ENCODE measurements at places on chromosomes 16 and 17.
A peak's percentile ranks its signal among the peaks of the same experiment; 100 is the strongest.

- no peak for DNase-seq
- no peak overlapping the region for H3K27ac ChIP-seq
- no peaks in the 10 kb centered on the region for H3K27me3 ChIP-seq
- H3K36me3 ChIP-seq: peaks cover 5% of the 10 kb centered on the region
- H3K4me3 ChIP-seq: no peak overlapping the region
These were observed 61.2 kb downstream of the USP32 start for GRCh38 chr17:60330731-60331130.

DNA sequence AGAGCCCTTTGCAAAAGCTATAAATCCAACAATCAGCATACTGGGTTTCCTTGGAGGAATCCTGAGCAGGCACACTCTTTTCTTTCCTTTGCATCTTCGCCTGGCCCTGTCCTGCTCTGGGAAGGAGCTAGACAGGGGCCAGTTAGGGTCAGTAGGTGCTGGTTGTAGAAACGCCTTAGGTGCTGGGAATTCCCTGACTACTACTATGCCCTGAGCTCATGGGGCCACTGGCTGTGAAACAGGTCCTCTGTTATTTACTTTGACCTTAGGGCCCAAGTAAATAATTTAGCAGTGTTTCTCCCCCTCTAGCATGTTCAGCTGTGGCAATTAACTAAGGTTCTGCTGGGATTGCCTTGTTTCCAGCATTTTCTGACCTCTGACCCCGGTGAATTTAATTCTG, 15.8 kb upstream of the WSCD1 start:
- no peak for DNase-seq
- H3K4me3 ChIP-seq: no peak overlapping the region

GRCh38 chr17:57674894-57675293, 70.2 kb downstream of the CCDC182 start:
- no peaks in the 10 kb centered on the region for H3K4me1 ChIP-seq
- peaks cover 31% of the 10 kb centered on the region for H3K36me3 ChIP-seq
- H3K27me3 ChIP-seq: no peaks in the 10 kb centered on the region
- no peak overlapping the region for H3K4me3 ChIP-seq
- no peak for DNase-seq

GRCh38 chr17:81461607-81462500, 50.7 kb downstream of the ACTG1 start:
- H3K4me3 ChIP-seq: no peak overlapping the region
- H3K4me1 ChIP-seq: no peaks in the 10 kb centered on the region
- no peaks in the 10 kb centered on the region for H3K27me3 ChIP-seq
- no peak for DNase-seq

DNA sequence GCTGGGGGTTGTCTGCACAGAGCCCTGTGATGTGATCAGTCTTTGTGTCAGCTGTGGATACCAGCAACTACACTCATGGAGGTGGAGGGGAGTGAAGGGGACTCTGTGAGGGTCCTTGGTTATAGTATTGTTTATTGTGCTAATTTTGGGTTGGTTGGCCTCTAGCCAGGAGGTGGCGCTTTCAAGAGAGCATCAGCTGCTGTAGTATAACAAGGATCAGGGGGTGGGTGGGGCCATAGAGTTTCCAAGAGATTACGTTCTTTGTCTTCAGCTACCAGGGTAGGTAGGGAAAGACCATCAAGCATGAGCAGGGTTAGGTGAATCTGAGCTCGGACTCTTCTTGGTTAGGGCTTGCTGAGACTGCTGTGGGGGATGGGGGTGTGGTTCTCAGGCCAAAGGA, 97.1 kb upstream of the HS3ST3A1 start:
- H3K27me3 ChIP-seq: no peaks in the 10 kb centered on the region
- no peaks in the 10 kb centered on the region for H3K36me3 ChIP-seq
- DNase-seq: no peak
- H3K4me1 ChIP-seq: no peaks in the 10 kb centered on the region
- H3K27ac ChIP-seq: no peak overlapping the region
- H3K4me3 ChIP-seq: no peak overlapping the region

DNA sequence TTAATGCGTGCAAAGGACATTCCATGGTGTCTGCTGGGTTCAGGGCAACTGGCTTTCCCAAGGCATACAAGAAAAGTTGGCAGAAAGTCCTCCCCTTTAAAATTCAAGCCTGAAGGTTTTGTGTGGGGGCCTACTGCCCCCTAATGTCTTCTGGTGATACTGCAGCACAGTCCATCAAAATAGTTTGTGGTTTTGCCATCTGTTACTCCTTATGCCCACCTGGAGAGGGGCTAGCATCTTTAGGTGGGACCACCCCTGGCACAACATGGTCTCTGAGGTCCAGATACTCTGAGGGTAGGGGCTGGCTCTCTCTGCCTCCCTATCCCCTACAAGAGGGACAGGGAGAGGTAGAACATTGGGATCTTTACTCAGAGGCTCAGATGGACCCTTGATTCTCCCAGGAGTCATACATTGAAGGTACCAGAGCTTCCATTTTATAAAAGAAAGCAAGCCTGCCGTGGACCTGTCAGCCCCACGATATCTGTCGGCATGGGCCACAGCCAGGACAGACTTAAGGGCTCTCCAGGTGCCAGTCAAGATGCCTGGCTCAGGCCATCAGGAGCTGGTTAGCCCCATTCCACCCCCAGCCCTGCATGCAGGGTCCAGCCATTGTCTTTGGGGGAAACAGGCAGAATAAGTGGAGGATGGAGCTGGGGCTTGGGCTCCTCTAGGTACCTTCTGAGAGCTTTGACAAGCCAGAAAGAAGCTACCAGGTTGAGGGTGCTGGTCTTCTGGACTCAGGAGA, 6.3 kb downstream of the ESRP2 start:
- H3K4me3 ChIP-seq: no peak overlapping the region
- H3K27me3 ChIP-seq: no peaks in the 10 kb centered on the region
- H3K36me3 ChIP-seq: peaks cover 38% of the 10 kb centered on the region
- no peak overlapping the region for H3K27ac ChIP-seq
- no peaks in the 10 kb centered on the region for H3K4me1 ChIP-seq
- DNase-seq: peak; percentile 74

GRCh38 chr17:79323566-79323965, 248.9 kb downstream of the ENGASE start:
- H3K27me3 ChIP-seq: peaks cover 42% of the 10 kb centered on the region
- no peak overlapping the region for H3K4me3 ChIP-seq
- no peak overlapping the region for H3K27ac ChIP-seq
- H3K4me1 ChIP-seq: no peaks in the 10 kb centered on the region

Measured in common myeloid progenitor, CD34-positive (primary cell).